ENCODE measurements at places on chromosomes 7 and 10. TPM values are rescaled to one million over a fixed set of nuclear protein-coding genes. Genes with fewer than 3 reads are reported as not detected.

The C10orf67 gene
- total RNA-seq, result not detected

The CDC123 gene
- total RNA-seq, result 332 TPM

The OLAH gene
- not detected for total RNA-seq

The HMX2 gene
- total RNA-seq, result not detected

The SLC16A9 gene
- total RNA-seq, result 34.1 TPM

The CDCA7L gene
- total RNA-seq, result 97.8 TPM

The RBM20 gene
- 0.46 TPM for total RNA-seq

The IDI1 gene
- 104 TPM for total RNA-seq

The FAM237B gene
- total RNA-seq, result not detected

The EPHB6 gene
- 2.7 TPM for total RNA-seq

The LHFPL3 gene
- total RNA-seq, result not detected

The GDF2 gene
- total RNA-seq, result not detected

The OR2A42 gene
- not detected for total RNA-seq

The AKR1E2 gene
- total RNA-seq, result not detected

The FEZF1 gene
- total RNA-seq, result not detected

The CRHR2 gene
- not detected for total RNA-seq

The VWA2 gene
- not detected for total RNA-seq

The DNAJC12 gene
- total RNA-seq, result 3.1 TPM

The FRG2B gene
- total RNA-seq, result not detected

The ANXA8L1 gene
- total RNA-seq, result 63.8 TPM

The GPR15LG gene
- total RNA-seq, result not detected

The ARHGEF35 gene
- total RNA-seq, result not detected

The NUB1 gene
- total RNA-seq, result 58.0 TPM

The PPP1R3C gene
- 11.8 TPM for total RNA-seq

The FHIP2A gene
- total RNA-seq, result 23.9 TPM

The TMEM139 gene
- 3.0 TPM for total RNA-seq

The PLPP4 gene
- total RNA-seq, result 11.7 TPM

The SPDYE5 gene
- total RNA-seq, result not detected

The PPP1R17 gene
- total RNA-seq, result not detected

The FAM13C gene
- total RNA-seq, result 0.22 TPM

The SPDYE6 gene
- total RNA-seq, result not detected

The EDRF1 gene
- total RNA-seq, result 16.5 TPM

The HOXA11 gene
- total RNA-seq, result 1.2 TPM

The CXCL12 gene
- 0.02 TPM for total RNA-seq

The SLC13A4 gene
- not detected for total RNA-seq

The VAX1 gene
- not detected for total RNA-seq

The COX19 gene
- 8.8 TPM for total RNA-seq

The GPRIN2 gene
- total RNA-seq, result not detected

The ZNF853 gene
- total RNA-seq, result 5.4 TPM

The AKR1C4 gene
- total RNA-seq, result not detected

The NUTM2B gene
- 1.2 TPM for total RNA-seq

The SLC39A12 gene
- total RNA-seq, result not detected

The ASB10 gene
- total RNA-seq, result not detected

The ENTPD7 gene
- total RNA-seq, result 23.7 TPM

The AFAP1L2 gene
- total RNA-seq, result 1.4 TPM

The H2BK1 gene
- not detected for total RNA-seq

The SKIDA1 gene
- total RNA-seq, result 0.53 TPM

The IDI2 gene
- total RNA-seq, result not detected

The MBLAC1 gene
- 1.4 TPM for total RNA-seq

The LIPK gene
- not detected for total RNA-seq

The PMPCB gene
- 104 TPM for total RNA-seq

The PTPRN2 gene
- total RNA-seq, result 2.2 TPM

Measured in A172 (cell line).